Right cardiac atrium (tissue), 5 donors: ENCODE measurements at places on chromosomes 2 and 18. TPM values are rescaled to one million over a fixed set of nuclear protein-coding genes. Genes with fewer than 3 reads are reported as not detected.

Gene SAG
- total RNA-seq, result not detected

DNA sequence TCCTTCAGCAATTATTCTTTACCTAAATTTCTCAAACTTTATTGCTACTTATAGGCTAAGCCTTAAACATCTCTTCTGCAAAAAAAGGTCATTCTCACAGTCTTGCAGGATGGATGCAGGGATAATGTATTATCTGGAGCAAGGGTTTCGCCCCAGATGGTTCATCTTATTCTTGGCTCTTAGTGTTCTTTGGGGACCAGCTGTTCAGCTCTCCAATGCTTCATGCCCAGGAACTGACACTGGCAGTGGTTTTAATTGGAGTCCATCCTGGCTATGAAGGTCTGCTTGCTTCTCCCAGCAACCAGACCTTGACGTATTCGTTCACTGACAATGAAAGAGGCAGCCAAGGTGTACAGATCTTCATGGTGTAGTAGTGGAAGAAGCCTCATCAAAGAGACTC lies 331.9 kb downstream of the SLC8A1 start:
- no peak for DNase-seq

- DNase-seq, result no peak
Observed at GRCh38 chr2:14513903-14514302, 118.6 kb upstream of the LRATD1 start.

Gene C1D
- 17.1 TPM for total RNA-seq

Gene GAREM2
- total RNA-seq, result 4.5 TPM

DNA sequence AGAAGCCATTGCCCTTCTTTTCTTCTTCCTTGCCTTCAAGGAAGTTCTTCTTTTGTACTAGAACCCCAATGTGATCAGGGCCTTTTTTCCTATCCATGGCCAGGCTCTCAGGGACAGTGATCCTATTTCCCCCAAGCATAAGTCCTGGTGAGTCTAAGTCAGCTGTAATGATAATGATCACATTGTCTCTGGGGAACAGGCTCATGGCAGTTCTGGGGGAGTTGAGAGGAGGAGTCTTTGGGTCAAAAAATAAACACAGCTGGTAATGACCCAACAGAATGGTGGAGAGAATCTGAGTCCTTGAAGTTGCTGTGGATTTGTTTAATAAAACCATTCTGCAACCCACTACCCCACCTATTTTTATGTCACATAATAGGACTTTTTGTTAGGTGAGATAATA lies 96.6 kb downstream of the SOCS6 start:
- no peak for DNase-seq

- no peak for DNase-seq
Observed at GRCh38 chr2:215002500-215002899, 135.9 kb downstream of the ABCA12 start.

DNA sequence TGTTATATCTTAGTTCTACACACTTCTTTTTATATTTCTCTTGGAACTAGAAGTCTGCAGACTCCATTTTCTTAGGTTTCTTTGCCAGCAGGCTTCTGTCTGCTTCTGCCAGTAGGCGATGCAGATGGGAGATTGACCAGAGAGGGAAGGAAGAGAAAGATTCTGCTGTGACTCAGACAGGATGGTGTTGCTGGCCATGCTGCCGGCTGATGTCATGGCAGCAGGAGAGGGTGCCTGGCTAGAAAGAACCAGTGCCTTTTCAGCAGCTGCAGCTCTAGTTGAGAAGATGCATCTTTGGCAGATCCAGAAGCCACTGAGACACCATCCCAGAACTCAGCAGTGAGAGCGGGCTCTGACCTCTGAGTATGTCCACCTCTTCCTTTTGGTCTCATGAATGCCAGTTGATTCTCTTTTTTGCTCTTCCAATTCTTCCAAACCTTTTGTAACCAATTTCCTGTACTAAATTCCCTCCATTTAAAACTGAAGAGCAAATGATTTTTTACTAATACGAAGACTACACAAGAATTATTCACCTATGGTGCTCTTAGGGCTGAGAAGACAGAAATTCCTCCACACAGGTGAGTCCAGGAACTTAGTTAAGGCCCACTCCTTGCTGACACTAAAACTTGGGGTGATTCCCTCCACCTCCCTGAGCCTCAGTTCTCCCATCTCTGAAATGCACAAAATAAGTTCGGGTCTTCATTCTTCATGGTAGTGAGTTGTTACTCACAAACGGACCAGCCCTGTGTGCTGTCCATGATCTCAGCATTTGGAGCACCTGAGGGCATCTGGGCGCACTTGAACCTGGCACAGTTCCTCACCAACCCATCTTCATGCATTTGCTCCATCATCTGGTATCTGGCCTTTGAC lies 200.7 kb downstream of the MYCN start:
- no peak for DNase-seq

DNA sequence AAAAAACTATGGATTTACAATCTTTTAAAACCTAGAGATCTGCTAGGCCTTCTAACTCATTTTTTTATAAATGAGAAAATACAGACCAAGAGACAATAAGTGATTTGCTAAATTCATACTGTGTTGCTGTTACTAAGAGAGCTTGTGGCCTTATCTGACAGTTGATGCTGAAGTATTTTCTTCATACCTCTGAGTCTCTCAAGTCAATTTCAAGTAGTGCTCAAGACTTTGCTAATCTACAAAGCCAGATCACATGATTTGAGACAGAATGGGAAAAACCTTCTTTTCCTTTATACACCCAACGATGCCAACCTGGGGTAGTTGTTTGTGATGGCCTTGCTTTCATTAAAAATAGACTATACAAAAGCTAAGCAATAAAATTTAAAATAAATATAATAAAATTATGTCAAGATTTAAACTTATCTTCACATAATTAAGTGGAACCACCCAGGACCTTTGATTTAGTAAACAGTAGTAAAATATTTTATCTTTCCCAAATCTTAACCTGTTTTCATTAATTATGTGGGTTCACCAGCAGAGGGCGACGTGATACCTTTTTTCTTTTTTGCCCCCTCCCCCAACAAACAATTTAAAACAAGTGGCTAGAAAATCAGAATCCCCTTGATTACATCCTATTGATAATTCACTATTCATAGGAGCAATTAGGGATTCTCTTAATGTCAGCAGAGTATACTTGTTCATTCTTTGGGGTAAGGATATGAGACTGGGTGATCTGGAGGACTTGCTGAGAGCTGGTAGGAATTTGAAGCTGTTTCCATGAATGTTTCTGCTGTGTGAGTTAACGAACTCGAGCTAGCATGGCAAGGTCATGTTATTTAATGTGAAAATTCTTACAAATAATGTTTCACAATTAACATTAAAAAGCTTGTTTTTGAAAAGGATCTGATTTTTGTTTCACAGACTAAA lies 49.6 kb upstream of the SLC5A7 start:
- no peak for DNase-seq

DNA sequence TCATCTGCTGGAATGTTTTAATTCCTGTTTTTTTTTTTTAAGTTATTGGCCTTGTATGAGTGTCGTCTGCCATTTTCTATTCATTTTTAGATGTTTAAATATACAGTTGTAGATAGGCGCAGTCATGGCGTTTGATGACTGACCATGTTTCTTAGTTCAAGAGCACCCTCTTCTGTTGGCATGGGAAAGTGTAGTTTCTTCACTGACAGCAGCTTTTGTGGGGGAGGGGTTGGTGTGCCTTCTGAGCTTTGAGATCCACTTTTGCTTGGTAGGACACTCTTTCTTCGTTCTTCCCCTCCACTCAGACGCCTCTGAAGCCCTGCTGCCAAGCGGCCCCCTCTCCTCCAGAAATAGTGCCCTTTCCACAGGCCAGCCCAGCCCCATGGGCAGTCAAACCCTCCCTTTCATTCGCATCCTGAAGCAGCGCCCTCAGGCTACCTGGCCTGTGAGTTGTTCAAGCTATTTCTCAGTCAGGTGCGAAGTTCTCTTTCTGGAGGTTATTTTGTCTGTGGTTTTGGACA lies 492.0 kb downstream of the TNS1 start:
- peak; percentile 62 for DNase-seq
